ENCODE measurements at places on chromosomes 7 and 10.

DNA sequence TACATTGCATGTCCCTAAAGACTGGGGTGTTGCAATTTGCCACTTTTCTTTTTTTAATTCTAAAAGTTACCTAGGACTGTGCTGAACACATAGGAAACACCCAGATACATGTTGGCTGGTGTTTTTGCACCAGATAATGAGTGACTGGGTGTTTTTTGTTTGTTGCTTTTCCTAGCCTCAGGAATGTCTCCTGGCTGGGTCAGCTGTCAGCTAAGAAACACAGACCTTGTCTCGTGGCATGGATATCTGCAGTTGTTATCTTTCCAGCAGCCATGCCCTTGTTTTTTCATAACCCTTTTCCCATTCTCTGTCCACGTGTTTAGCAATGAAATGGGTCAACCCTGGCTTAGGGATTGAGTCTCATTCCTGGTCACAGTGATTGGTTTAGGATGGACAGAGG lies 433.9 kb upstream of the ZMIZ1 start:
- no peak for DNase-seq

DNA sequence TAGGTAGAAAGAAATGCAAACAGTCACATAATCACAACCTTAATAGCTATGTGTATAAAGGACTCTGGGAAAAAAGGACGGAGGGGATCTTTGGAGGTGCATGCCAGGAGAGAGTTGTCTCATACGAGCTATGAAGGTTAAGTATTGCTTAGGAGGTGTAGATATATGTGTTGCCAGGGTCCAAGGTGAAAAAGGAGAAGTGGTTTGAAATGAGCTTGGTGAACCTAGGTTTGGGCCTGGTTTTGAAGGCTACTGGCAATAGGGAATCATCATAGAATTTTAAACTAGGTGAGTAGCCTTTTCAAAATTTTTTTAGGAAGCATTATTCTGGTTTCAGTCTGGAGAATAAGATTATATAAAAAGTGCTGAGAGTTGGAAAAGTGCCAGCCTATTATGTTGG lies 336.8 kb downstream of the AUTS2 start:
- no peak for DNase-seq

DNA sequence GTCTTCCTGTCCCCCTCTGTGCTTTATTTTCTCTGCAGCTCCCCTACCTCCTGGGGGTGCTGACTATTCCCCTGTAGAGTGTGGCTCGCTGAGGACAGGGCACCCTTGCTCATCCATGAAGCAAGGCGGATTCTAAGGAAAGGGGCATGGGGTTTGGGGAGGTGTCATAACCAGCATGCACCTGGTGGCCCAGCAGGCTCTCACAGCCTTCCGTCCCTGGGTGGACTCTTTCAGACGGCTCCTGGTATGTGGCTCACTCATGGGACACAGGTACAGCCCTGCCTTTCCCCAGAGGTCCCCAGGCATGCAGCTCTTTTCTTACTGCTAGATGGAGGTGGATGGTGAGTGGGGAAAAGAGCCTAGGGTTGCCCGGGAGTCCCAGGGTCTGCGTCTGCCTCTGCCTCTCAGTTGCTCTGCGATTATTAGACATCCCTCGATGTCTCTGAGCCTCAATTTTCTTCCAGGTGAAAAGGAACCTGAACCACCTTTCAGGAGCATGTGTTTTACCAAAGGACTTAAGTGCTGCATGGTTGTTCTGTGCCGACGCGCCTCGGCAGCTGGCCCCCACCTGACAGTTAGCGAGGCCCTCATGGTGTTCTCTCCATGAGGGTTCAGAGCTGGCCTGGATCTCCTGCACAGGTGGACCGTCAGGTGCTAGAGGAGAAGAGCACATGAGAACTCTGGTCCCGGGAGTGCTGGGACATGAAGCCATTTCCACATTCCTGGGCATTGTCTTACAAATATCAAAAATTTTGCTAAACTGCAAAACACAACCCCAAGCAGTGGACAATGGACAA lies 172.5 kb upstream of the SHH start:
- no peak for DNase-seq

DNA sequence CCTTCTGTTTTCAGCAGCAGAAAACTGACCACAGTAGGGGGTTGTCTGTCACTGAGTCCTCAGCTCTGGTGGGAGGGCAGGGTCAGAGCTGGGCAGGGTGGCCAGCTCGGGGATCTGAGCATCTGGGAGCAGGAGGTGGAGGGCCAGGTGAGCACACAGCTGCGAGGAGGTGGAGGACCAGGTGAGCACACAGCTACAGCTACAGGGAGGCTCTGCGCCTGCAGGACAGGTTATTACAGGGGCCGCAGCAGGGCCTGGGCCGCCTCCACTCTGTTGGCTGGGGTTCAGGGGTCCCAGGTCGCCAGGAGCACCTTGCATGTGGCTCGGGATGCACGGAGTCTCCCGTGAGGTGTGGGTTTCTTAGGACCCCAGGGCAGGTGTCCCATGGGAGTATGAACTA lies 52.4 kb upstream of the PRKAR1B start:
- DNase-seq = no peak

GRCh38 chr10:62326176-62326575 lies 48.0 kb upstream of the ZNF365 start:
- no peak for DNase-seq

- peak; percentile 41 for DNase-seq
Measured at GRCh38 chr7:27640884-27641574, 21.7 kb downstream of the HIBADH start.

GRCh38 chr10:10623958-10624566 lies 393.6 kb upstream of the CELF2 start:
- peak; percentile 24 for DNase-seq

DNA sequence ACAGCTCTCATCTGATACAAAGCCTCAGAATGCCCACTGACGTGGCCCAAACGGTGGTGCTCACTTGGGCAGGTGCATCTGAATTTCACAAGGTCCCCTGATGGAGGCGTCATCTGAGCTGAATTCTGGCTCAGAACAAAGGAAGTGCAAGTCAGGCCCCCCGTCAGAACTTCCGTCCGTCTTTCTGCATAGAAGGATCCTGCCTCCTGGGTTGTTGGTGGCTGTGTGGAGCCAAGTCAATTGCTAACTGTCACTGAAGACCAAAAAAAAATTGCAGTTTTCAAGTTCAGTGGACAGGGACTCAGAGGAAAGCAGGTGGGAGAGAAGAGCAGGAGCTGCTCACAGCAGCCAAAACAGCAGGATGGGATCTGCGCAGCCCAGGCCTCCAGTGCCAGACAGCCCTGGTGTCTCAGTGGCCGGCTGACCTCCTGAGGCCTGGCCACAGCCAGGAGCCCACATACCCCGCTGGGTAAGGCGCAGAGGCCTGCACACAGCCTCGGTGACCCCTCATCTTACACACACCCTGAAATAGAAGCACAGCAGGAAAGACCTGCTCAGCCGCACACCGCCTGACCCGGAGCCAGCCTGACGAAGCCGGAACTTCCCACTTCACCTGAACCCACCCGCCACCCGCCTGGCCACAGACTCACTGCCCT lies 49.4 kb downstream of the PYROXD2 start:
- DNase-seq = no peak

Measured in DMS53 (cell line).